ENCODE measurements at places on chromosomes 3 and 15.
A peak's percentile ranks its signal among the peaks of the same experiment; 100 is the strongest.

GRCh38 chr3:187989575-187990153 lies 164.3 kb upstream of the LPP start:
- DNase-seq = no peak

DNA sequence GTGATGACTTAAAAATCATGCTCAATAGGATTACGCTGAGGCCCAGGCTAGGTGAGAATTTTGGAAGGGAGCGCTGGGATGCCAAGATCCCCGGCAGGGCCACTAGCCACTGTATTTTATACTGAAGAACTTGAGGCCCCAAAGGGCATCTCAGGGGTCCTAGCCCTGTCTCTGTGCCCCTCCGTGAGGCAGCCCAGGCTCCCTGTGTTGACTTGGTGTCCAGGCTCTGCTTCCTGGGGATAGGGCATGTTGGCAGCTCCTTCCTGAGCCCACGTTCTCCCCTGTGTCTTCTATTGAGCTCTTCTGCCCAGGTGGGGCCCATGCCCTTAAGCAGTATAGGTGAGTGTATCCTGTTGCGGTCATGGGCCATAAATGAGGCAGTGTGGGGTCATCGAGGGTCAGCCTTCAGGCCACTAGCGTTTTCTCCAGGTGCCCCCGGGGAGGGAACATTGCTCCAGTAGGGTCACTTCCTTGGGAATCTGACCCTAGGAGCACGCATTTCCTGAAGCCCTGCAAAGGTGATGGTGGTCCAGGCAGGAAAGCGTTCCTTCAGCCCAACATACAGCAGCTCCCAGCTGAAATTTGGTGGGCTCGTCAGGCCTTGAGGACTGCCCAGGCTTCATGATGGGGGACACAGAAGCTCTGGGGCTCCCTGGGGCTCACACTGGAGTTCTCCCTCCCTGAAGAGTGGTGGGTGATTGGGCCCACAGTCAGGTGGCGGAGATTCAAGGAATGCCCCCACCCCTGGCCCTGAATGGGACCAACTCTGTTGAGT lies 189.4 kb downstream of the UBE3A start:
- no peak for DNase-seq

DNA sequence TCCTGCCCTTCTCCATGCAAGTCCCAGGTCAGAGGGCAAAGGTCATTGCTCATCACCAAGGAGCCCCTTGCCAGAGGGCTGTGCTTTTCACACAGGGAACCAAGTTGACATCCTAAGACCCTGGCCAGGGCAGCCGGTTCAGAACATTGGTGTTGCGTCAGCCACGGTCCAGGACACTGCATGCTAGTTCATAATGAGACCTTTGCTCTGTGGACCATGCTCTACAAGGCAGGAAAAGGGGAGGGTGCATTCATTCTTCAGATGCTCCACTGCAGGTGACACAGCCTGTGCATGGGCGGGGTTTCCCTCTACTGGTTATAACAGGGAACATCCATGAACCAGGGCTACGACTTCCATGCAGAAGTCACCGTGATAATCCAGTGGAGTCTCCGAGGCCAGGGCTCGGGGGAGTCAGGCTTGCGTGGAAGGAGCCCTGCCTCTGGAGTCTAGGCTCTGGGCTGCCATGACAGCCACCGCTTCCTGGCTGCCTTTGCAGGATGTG lies 81.6 kb downstream of the OCA2 start:
- peak; percentile 24 for DNase-seq

GRCh38 chr3:64909757-64910467 lies 222.1 kb upstream of the ADAMTS9 start:
- no peak for DNase-seq

- no peak for DNase-seq
These were observed 81.2 kb downstream of the TLE3 start for GRCh38 chr15:70016511-70016994.

DNA sequence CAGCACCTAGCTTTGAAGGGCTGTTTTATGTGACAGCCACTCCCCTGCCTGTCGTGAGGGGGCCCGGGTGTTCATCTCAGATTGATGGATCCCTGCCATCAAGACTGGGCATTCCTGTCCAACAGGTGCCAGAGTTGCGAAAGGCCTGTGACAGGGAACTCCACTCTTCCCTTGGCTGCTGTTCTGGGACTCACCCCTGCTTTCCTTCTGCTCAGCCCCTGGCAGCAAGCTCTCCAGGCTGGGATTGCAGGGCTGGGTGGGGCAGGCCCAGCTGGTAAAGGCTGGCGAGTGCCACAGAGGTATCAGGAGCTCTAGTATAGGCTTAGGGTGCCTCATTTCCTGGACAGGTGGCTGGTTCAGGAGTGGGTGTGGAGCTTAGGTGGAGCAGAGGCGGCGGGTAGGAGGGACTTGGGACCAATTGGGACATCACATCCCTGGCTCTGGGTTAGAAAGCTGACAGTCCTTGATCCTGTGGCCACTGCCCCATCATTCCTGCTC lies at the start of gene PLA2G4B:
TSS of gene PLA2G4B (plus strand) at position 448 of the 498 bp plus-strand sequence. CDS start 67 bp downstream, outside the sequence.
- no peak for DNase-seq

DNA sequence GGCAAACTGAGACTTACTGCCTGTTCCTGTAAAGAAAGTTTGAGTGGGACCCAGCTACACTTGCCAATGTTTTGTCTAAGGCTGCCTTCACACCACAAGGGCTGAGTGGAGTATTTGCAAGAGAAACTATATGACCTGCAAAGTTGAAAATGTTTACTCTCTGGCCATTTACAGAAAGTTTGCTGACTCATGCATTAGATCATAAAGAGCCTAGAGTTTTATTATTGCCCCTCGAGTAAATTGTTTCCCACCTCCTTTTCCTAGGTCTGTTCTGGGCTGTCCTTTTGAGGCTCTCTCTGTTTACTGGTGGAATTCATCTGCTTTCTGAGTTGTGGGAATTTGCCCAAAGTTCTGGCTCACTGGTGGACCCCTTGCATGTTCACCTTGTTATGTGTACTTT lies 6.7 kb upstream of the PROK2 start:
- no peak for DNase-seq

DNA sequence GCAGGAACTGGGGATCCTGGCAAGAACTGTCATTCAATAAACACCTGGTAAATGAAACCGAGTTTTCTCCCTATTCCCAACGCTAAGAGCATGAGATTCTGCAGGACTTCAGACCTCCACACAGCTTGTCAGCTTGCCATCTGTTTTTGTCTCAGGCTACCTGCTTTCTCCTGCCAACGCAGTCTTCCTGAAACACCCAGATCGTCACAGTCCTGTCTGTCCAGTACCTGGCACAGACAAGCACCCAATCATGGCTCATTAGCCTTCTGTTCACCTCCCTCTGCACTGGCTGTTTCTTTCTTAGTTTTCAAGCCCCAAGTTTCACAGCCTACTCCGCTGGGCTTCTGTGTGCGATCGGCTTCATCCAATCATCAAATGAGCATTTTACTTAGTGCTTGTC lies 5.0 kb downstream of the SLC12A8 start:
- DNase-seq = no peak

GRCh38 chr3:89908711-89909213 lies 801.3 kb downstream of the EPHA3 start:
- no peak for DNase-seq

DNA sequence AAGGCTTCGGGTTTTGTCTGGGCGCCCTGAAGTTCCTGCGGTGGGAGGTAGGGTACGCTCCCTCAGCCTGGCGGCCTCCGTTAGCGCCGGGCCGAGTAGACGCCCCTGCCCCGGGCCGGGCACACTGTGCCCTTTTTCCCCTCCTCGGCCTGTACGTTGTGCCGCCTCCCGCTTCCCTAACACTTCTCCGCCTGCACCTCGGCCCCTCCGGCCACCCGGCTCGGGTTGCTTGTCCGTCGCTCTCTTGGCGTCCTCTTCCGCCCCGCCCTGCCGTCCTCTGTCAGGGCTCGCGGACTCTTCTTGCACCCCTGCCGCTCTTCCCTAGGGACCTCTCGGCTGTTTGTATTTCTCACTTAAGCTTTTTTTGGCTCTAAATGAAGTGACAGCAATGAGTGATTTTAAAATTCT lies 384 bp downstream of the KNL1 start:
- no peak for DNase-seq

DNA sequence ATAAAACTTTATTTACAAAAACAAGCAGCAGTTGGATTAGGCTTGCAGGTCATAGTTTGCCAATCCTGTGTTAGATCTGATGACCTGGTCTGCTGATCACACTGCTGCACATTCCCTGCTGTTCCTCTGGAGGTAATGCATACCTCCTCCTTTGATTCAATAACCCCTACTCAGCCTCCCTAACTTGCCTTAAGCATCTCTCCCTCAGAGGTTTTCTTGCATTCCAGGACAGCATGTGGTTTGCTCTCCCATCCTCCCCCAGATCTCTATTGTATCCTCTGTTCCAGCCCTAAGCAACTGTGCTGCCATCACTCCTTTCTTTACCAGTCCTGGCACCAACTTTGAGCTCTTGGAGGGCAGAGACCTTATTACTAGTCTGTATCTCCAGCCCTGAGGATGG lies 63.4 kb downstream of the CACNA2D3 start:
- DNase-seq = no peak

DNA sequence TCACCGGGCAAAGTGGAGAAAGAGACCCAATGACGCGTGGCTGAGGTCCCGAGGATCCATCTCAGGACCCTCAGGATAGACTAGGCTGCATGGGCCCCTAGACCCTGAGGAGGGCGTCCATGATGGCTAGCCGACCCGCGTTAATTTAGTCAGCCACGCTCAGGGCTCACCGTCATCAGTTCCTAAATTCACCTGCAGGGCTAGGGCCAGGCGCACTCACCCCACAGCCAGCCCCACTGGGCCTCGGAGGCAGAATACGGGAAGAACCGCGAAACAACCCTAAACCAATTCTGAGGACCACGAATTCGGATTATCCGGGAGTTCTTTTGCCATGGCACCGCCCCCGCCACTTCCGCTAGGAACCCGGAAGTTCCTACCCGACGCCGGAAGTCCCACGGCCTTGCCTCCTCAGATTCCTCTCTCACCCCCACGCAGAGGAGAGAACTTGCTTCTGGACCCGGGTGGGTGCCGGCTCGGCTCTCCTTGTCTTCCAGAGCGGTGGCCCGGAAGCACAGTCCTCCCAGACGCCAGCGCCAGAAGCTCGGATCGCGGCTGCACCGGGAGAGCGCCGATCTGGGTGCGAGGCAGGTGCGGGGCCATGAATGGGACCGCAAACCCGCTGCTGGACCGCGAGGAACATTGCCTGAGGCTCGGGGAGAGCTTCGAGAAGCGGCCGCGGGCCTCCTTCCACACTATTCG lies at the start of the genes EAF1 and METTL6:
TSS of gene EAF1 (plus strand) at position 417 of the 699 bp plus-strand sequence. CDS start at position 599, 182 bp downstream.
TSS of gene METTL6 (minus strand) at position 363 of the 699 bp plus-strand sequence. CDS start 1,033 bp downstream, outside the sequence.
- DNase-seq = peak; percentile 67

DNA sequence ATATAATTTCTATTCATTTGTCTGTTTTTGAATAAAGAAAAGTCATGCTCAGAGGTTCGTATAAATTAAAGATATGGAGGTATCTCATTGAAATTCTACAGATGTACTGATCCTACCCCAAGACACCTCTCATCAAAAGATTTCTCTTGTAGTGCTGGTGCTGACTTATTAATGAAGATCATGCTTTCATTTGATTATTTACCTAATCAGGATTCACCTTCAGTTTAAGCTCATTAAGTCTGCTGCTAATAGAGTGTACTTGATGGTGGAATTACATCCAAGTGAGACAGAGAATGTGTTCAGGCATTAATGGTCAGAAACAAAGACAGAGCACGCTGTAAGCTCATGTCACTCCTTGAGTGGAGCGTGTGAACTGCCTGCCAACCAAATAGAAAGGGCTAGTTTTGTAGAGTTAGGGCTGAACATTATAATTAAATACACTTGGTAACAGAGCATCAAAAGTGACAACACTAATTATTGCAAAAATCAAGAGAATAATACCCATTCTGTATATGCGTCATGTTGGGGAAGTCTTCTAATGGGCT lies 45.5 kb downstream of the KBTBD12 start:
- DNase-seq = no peak

DNA sequence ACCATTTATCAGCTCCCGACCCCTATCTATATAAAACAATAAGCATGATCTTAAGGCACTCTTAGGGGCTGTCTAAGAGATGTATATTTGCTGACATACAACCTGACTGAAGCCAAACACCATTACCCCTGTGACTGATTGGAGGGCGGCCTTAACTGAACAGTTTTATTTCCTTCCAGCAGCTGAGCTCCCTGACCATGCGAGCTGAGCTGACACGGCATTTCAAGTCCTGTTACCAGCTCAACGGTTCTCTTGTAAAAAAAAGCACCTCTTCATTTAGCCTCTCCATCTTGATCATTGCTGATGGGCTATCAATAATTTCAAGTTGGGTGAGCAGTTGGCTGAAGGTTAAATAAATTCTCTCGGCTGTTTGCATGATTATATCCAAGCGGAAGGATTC lies 33.4 kb upstream of the BNIP2 start:
- peak; percentile 32 for DNase-seq

GRCh38 chr15:63287109-63287508 lies 9.7 kb downstream of the APH1B start:
- DNase-seq = no peak

DNA sequence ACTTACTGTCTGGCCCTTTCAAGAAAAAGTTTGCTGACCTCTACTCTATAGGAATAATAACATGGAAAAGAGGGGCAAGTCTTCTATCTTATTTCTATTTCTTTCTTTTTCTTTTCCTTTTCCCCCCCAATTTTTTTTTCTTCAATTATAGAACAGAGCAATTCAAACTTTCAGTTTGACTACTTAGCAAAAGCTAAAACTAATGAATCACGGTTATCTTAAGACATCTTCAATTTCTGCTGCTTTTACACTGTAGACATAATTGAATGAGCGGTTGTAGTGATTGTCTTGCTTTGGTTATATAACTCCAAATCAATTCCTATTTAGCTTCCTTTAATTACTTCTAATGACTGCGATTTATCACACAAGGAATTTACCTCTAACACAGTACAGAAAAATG lies 74.3 kb upstream of the P2RY1 start:
- no peak for DNase-seq

DNA sequence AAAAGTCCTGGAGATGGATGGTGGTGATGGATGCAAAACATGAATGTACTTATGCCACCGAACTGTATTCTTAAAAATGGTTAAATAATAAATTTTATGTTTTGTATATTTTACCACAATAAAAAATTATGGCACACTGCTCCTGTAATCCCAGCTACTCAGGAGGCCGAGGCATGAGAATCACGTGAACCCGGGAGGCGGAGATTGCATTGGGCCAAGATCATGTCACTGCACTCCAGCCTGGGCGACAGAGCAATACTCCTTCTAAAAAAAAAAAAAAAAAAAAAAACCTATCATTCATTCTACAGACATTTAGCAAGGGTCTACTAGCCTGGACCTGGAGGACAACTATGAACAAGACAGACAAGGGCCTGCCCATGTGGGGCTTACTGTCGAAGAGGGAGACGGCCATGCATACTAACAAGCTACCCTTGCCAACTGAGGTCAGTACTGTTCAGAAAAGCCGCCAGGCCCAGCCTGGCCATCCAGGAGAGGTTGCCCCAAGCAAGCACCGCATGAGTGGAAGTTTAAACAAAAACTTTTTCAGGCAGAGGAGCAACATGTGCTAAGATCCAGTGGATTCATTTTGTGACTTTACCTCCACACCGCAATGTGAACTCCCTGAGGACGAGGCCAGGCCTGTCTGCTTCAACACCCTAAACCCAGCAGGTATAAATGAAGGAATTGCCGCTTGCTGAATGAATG lies 2.8 kb upstream of the NEK4 start:
- DNase-seq = no peak

- DNase-seq = no peak
These were observed 332.2 kb upstream of the GBE1 start for GRCh38 chr3:82093641-82094040.

GRCh38 chr15:39789736-39790135 lies 7.1 kb upstream of the FSIP1 start:
- no peak for DNase-seq

- DNase-seq = no peak
These were observed 110.0 kb upstream of the CDIN1 start for GRCh38 chr15:36469311-36469966.
